ENCODE measurements at places on chromosomes 6 and 20.

DNA sequence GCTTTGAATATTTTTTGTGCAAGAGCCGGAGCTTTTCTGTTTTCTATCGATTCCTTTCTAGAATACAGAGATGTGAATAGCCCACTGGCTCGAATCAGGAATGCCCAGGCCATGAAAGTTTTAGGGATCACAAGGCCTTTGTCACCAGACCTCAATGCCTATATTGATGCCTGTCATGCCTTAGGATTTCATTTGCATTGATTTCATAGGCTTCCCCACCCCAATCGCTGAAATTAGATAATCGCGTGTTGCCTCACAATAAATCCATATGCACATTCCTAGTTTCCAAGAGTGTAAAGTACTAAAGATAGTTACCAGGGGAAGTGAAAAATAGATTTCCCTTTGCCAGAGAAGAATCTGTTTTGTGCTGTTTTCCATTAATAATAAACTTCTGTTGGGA is 150.8 kb downstream of the SASH1 start:
- DNase-seq: no peak

GRCh38 chr20:56616716-56617115 is 12.4 kb upstream of the TFAP2C start:
- DNase-seq: no peak

DNA sequence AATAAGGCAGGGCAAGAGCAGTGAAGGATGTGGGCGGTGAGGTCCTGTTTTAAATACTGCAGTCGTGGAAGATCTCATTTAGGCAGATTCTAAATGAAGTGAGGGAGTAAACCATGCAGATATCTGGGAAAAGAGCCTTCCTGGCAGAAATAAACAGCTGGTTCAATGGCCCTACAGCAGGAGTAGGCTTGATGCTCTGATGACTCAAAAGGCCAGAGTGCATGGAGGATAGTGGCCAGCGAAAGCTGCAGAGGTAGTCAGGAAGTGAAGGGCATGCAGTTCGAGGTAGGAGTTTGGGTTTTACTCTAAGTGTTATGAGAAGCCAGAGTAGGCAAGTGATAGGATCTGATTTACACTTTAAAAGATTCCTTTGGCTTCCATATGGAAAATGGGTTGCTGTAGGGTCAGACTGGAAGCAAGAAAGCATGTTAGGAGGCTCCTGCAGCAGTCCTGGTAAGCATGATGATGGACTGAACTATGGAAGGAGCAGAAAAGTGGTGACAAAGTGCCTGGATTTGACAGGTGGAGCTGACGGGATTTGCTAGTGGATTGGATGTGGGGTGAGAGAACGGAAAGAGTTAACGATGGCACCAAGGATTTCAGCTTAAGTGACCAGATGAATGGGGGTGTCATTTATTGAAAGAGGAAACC is 150.0 kb downstream of the GJA10 start:
- DNase-seq: no peak

DNA sequence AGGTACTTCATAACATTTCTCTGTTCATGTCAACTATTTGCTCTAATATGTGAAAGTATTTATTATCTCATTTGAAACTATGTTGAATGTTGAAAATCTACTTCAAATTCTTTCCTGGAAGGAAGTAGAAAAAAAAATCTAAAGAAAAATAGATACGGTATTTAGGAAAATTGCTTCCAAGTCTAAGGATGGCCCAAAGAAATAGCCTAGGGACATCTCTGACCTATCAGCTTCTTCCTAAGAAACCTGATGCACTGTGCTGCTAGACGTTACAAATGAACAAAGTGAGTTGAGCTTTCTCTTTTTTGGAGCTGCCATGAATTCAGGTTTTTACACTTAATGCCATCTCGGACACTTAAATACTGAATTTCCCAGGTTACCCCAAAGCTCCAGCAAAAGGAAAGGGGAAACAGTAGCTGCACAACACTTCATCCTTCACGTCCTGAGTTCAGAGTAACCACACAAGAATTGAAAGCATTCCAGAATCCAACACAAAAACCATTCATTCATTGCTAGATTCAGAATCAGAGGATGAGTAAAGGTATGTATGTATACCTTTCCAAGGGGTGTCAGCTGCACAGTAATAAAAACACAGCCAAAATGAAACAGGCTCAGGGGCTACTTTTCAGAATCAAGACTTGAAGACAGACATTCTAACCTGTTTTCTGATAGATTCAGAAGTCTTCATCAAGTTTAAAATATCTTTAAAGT is 7.9 kb downstream of the RMND1 start:
- DNase-seq: no peak

DNA sequence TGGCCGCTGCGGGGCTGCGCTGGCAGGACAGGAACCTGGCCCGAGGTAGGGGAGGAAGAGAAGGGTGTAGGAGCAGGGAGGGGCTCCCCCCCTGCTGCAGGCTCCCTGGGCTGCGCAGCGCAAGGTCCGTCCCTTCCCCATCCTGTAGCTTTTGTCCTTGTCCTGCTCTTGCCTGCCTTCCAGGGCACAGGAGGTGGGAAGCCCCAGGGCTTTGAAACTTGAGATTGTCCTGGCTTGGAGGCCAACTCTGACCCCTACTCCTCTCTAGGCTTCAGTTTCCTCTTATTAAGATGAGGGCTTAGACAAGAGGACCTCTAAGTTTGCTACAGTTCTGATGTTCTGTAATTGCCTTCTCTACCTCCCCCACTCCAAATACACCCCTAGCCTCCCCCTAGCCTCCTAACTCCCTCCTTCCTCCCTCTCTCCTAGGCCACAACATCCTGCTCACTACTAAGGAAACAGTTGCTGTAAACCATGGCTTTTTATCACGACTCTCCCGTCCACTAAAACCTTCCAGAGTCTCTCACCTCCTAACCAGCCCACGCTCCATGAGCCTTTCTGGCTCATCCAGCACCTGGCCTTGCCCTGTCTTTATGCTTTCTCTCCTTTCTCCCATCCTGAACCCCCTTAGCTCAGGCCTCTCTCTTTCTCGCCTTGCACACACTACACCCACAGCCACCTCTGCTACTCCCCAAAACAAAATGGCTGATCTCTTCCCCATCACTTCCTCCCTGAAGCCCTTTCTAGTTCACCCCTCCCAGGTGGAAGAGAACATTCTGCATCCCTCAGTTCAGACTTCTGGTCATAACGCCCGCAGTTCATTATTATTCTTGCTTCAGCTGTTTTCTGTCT is 10.2 kb downstream of the UNC5CL start:
- DNase-seq: no peak

- DNase-seq: no peak
Observed at GRCh38 chr6:118780668-118781067, 113.3 kb upstream of the ASF1A start.

DNA sequence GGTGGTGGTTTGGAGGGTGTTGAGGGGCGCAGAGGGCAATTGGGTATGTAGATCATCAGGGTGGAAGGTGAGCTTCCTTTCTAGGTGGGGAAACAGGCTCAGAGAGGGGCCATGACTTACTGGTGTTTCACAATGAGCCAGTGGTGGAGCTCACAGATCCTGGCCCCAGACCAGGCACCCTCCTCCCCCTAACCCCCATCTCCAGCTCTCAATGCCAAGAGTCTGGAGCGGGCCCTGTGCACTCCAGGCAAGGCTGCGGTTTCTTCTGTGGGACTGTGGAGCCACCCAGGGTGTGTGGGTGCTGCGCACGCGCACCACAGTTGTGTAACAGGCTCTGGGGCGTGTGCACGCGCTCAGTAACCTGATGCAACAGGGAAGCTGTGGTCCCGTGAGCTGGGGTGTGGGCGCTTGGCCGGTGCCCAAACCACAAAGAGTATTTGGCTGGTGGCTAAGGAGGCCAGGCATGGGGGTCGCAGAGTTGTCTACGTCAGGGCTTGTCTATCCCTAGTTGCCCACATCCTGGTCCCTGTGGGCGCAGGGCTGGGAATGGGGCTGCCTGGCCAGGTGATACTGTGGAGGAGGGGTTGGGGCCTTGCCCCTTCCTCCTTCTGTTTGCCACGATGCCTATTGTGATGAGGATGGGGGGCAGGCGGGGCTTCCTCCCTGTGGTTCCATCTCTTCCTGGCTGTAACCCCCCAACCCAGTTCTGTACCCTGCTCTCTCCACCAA is 37.5 kb upstream of the MRPS18A start:
- DNase-seq: peak; percentile 26

DNA sequence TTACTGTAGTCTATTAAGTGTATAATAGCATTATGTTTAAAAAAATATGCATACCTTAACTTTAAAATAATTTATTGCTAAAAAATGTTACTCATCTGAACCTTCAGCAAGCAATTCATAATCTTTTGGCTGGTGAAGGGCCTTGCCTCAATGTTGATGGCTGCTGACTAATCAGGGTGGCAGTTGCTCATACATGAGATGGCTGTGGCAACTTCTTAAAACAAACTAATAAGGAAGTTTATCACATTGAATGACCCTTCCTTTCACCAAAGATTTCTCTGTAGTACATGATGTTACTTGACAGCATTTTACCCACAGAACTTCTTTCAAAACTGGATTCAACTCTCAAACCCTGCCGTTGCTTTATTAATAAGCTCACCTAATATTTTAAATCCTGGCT is 84.0 kb downstream of the TASP1 start:
- DNase-seq: no peak

GRCh38 chr20:63008541-63009044 is 1.8 kb upstream of the BHLHE23 start:
- no peak for DNase-seq

- DNase-seq: no peak
Observed at GRCh38 chr20:41748051-41748450, 129.9 kb upstream of the CHD6 start.

DNA sequence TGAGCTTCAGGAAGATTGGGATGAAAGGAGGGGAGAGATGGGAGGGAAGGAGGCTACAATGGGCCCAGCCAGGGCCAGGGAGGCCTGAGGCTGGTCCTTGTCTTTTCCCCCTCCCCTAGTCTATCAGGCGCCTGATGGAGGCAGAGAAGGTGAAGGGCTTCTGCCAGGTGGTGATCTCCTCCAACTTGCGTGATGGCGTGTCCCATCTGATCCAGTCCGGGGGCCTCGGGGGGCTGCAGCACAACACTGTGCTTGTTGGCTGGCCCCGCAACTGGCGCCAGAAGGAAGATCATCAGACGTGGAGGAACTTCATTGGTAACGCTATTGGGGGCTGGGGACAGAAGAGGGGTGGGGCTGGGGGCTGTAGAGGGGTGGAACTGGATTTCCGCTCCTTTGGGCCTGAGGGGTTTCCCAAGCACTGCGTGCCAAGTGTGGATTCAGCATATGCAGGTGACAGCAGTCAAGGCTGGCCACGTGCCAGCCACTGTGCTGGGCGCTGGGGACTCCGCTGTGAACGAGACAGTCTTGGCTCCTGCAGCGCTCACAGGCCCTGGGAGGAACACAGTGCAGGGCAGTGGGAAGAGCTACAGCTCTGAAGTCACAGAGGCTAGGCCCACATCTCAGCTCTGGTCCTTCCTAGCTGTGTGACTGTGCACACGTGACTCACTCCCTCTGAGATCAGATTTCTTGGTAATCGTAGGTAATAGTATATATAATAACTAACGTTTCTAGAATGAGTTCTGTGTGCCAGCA is 22.7 kb downstream of the SLC12A5 start:
- no peak for DNase-seq

GRCh38 chr20:19768325-19768842 is 10.3 kb downstream of the RIN2 start:
- DNase-seq: no peak

GRCh38 chr6:32842021-32842650 is 1.7 kb downstream of the PSMB8 start:
- DNase-seq: no peak

- DNase-seq: no peak
Observed at GRCh38 chr6:29995340-29995777, 53.0 kb downstream of the HLA-A start.

GRCh38 chr20:37383229-37383989 is 37.5 kb downstream of the SRC start:
- no peak for DNase-seq

GRCh38 chr20:32477594-32478512 is 107.3 kb downstream of the NOL4L start:
- DNase-seq: no peak

DNA sequence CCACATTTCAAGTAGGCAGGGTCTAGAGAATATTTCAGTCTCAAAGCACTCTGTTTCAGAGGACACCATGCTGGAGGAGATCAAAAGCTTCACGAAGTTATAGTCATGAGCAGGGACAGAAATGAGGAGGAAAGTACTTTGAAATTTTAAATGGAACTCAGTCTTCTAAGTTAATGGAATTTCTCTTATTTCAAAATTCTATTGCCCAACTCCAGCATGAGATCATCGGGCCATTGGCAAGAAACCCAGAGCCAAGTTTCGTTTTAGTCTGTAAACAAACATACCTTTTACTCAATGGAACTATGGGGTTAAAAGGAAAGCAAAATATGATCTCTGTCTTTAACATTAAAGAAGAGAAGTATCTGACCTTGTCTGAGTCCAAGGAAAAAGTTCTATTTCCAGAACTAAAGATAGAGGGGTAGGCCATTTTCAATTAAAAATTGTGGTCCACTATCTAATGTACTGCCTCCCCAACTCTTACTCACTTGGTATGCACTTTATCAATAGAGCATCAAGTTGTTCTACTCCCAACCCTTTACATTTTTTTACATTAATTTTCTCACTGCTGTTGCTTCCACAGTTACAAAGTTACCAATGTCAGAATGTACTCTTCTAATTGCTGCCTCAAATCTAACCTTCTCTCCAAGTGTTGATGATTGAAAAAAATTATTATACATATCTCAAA is 235.3 kb upstream of the NRSN1 start:
- DNase-seq: no peak

DNA sequence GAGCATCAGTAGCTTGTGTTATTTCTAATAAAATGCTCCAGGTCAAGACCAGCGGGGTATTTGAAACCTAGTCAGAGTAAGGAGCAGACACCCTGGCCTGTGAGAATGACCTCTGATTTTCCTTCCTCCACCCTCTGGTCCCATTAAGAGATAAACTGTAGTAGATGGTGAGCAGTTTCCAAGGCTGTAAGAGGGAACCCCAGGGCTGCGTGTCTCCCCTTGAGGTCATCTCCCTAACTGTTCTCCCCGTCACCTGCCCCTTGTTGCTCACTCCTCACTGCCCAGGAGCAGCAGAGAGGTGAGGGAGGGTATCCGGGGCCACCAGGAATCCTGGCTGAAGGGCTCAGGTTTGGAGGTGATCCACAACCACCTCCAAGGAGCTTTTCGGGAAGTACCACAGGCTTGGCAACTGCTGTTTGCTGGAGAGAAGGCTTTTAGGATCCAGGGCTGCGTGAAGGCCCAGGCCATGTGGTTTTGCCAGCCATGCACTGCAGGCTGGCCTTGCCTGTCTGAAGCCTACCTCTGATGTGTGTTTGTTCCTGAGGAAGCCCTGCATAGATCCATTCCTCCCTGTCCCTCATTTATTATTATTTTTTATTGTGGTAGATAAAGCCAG is 62.5 kb downstream of the RREB1 start:
- no peak for DNase-seq

DNA sequence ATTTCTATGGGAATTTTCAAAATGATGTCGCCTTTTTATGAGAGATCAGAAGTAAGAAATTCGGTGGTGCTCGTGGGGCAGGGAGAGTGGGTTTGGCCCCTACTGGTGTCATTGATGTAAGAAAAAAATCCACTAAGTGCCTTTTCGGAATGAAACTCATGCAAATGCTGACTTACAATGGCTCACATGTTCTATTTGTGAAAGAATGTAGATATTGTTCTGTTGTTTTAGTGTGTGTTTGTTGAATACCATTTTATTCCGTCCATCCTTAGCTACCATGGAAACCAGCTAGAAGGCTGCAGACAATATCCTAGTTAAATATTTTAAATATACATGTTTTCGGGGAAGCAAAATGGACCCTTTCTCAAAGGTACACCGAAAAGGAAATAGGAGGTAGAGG is 304.9 kb downstream of the TAF4 start:
- no peak for DNase-seq

- no peak for DNase-seq
Observed at GRCh38 chr20:6122873-6123648, at the start of gene FERMT1. TSS of gene FERMT1 (minus strand) at chr20:6123030. CDS start at chr20:6119554, 3,476 bp downstream.

All from stimulated activated CD8-positive, alpha-beta memory T cell treated with anti-CD3 and anti-CD28 coated beads, Interleukin-4, amount 100 ng/mL, for 1 hour (primary cell).